CD4-positive, alpha-beta T cell (primary cell): ENCODE measurements at places on chromosomes 12 and 14. TPM values are rescaled to one million over a fixed set of nuclear protein-coding genes. Genes with fewer than 3 reads are reported as not detected.

- no peak for DNase-seq
- H3K27ac ChIP-seq: no peak overlapping the region
- no peak overlapping the region for H3K4me3 ChIP-seq
- H3K4me1 ChIP-seq: peaks cover 4% of the 10 kb centered on the region
- no peaks in the 10 kb centered on the region for H3K36me3 ChIP-seq
Observed at GRCh38 chr12:105357162-105357691, 26.7 kb downstream of the C12orf75 start.

- H3K4me1 ChIP-seq: peaks cover 37% of the 10 kb centered on the region
- no peak overlapping the region for H3K27ac ChIP-seq
- no peak overlapping the region for H3K4me3 ChIP-seq
- no peak for DNase-seq
Observed at GRCh38 chr14:36665887-36666415, 4.3 kb downstream of the PAX9 start.

- H3K36me3 ChIP-seq: peaks cover 93% of the 10 kb centered on the region
- DNase-seq: no peak
- H3K4me3 ChIP-seq: no peak overlapping the region
- peaks cover 41% of the 10 kb centered on the region for H3K4me1 ChIP-seq
Observed at GRCh38 chr12:9687228-9687627, 17.7 kb downstream of the CLEC2D start.

GRCh38 chr12:111887926-111888745, 46.1 kb downstream of the MAPKAPK5 start:
- H3K4me3 ChIP-seq: no peak overlapping the region
- peaks cover 87% of the 10 kb centered on the region for H3K36me3 ChIP-seq
- H3K27ac ChIP-seq: no peak overlapping the region

The B3GNT4 gene
- not detected for total RNA-seq

DNA sequence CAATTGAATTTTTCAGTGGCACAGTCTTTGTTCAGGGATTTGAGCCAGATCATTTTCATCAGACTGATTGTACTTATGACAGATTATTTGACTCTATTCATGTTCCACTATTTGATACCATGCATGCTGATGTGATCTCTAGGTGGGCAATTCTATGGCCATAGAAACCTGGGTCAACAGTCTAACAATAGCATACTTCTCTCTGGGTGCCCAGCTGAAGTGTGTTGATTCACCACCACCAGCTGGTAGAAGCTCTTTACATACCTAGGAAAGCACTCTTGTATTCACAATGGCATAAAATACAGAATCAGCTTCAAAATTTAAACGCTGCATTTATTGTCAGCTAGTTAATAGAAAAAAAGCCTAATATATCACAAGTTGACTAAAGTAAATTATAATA, 90.2 kb upstream of the TMTC2 start:
- no peaks in the 10 kb centered on the region for H3K27me3 ChIP-seq
- no peaks in the 10 kb centered on the region for H3K36me3 ChIP-seq

GRCh38 chr14:103686831-103687485, 28.3 kb downstream of the XRCC3 start:
- H3K4me3 ChIP-seq: no peak overlapping the region
- H3K4me1 ChIP-seq: no peaks in the 10 kb centered on the region
- H3K27ac ChIP-seq: no peak overlapping the region
- no peaks in the 10 kb centered on the region for H3K27me3 ChIP-seq
- H3K36me3 ChIP-seq: peaks cover 74% of the 10 kb centered on the region
- no peak for DNase-seq

GRCh38 chr14:68790644-68791077, 2.2 kb downstream of the ZFP36L1 start:
- H3K36me3 ChIP-seq: peaks cover 42% of the 10 kb centered on the region
- H3K4me3 ChIP-seq: peak overlapping the region; percentile 98
- H3K27ac ChIP-seq: peak overlapping the region; percentile 100
- peak; percentile 72 for DNase-seq
- peaks cover 52% of the 10 kb centered on the region for H3K4me1 ChIP-seq

GRCh38 chr12:50317203-50317602, 33.9 kb upstream of the LIMA1 start:
- H3K27ac ChIP-seq: no peak overlapping the region
- H3K4me1 ChIP-seq: no peaks in the 10 kb centered on the region
- no peaks in the 10 kb centered on the region for H3K36me3 ChIP-seq
- DNase-seq: no peak

GRCh38 chr14:95664066-95664465, 22.2 kb upstream of the TCL1B start:
- H3K4me3 ChIP-seq: no peak overlapping the region
- H3K27me3 ChIP-seq: peaks cover 14% of the 10 kb centered on the region
- H3K36me3 ChIP-seq: no peaks in the 10 kb centered on the region
- no peak overlapping the region for H3K27ac ChIP-seq
- DNase-seq: no peak
- H3K4me1 ChIP-seq: no peaks in the 10 kb centered on the region

DNA sequence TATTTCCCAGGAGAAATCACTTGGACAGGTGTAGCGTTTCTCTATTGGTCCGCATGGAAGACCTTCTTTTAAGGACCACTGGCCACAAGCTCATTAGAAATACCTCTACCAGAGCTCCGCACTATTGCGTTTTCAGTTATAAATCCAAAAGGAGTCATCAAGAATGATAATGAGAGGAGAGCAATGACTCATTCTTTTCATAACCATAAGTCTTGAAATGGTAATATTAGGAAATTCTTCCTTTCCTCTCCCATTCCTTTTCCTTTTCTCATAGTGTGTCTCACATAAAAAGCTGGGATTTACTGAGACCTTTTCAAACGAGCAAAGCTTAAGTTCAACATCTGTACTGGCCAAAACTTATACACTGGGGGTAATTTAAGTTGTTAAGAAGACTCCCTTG, 215.7 kb downstream of the CPNE8 start:
- H3K4me1 ChIP-seq: no peaks in the 10 kb centered on the region
- H3K36me3 ChIP-seq: no peaks in the 10 kb centered on the region
- DNase-seq: no peak
- no peak overlapping the region for H3K27ac ChIP-seq

The SRRM4 gene
- not detected for total RNA-seq
